PC-9 (cell line): ENCODE measurements at places on chromosomes 6 and 20. TPM values are rescaled to one million over a fixed set of nuclear protein-coding genes. Genes with fewer than 3 reads are reported as not detected.

The OOEP gene
- 10.9 and 12.2 TPM in 2 replicates for total RNA-seq

GRCh38 chr6:129183187-129183591 lies 300.3 kb downstream of the LAMA2 start:
- H3K4me1 ChIP-seq: 0 out of 2 replicates have a peak, but pooled peaks cover 9% of the 10 kb centered on the region
- H3K36me3 ChIP-seq: no peaks in the 10 kb centered on the region
- no peaks in the 10 kb centered on the region for H3K27me3 ChIP-seq
- no peak for DNase-seq
- no peak overlapping the region for H3K4me3 ChIP-seq
- no peak overlapping the region for H3K27ac ChIP-seq

The FAM50B gene
- total RNA-seq: 14.3 and 16.3 TPM in 2 replicates

- no peaks in the 10 kb centered on the region for H3K27me3 ChIP-seq
- peak; percentile 44 for DNase-seq
- H3K27ac ChIP-seq: no peak overlapping the region
- H3K4me3 ChIP-seq: no peak overlapping the region
- no peaks in the 10 kb centered on the region for H3K36me3 ChIP-seq
- H3K4me1 ChIP-seq: peaks cover 8% of the 10 kb centered on the region; the same call in 1 of the 2 replicates
Observed at GRCh38 chr6:2464641-2465040, 219.2 kb upstream of the GMDS start.

The ITPA gene
- 69.2 and 93.5 TPM in 2 replicates for total RNA-seq

DNA sequence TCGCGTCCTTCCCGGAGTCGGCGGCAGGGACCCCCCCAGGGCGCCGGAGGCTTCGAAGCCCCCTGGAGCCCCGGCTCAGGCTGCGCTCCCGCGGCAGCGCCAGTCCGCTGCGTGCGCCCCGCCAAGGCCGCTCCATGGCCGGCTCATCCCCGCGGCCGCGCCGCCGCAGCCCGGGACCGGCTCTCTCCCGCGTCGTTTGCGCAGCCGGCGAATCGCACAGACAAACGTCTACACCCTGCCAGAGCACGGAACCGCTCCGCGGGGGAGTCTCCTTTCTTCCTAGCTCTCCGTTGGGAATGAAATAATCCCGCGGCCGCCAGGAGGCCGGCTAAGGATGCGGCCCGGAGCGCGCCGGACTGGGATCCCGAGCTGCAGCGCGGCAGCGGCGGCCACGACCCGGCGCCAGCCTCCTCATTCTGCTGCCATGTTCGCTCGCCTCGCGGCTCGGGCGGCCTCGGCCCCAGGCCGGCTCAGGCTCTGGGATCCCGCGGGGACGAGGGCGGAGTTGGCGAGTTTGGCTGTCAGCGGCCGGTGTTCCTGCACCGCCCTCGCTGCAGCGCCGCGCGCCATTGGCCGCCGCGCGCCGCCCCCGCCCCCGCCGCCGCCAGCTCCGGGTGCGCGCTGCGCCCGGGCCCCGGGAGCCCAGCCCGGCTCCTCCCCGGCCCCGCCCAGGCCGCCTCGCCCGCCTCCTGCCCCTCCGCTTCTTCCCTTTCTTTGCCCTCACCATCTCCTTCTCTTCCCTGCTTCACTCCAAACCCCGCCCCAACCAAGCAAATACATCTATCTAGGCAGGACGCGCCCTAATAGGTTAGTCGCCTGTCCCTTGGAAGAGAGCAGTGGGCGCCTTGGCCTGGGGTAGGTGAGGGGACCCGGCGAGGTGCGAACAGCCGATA lies at the start of gene GFOD1:
Gene GFOD1, minus strand, starts transcription at position 479 of the 893 bp plus-strand sequence. CDS start 710 bp downstream, outside the sequence.
- H3K27me3 ChIP-seq: no peaks in the 10 kb centered on the region
- no peaks in the 10 kb centered on the region for H3K36me3 ChIP-seq

GRCh38 chr6:163387317-163387716 lies 27.2 kb upstream of the QKI start:
- no peak for DNase-seq
- H3K4me1 ChIP-seq: peaks cover 35% of the 10 kb centered on the region
- no peak overlapping the region for H3K27ac ChIP-seq
- H3K4me3 ChIP-seq: no peak overlapping the region

GRCh38 chr6:139743664-139744437 lies 369.4 kb upstream of the CITED2 start:
- peaks cover 23% of the 10 kb centered on the region for H3K4me1 ChIP-seq
- no peaks in the 10 kb centered on the region; the same call in 1 of the 2 replicates for H3K36me3 ChIP-seq
- no peaks in the 10 kb centered on the region for H3K27me3 ChIP-seq
- no peak overlapping the region for H3K4me3 ChIP-seq

DNA sequence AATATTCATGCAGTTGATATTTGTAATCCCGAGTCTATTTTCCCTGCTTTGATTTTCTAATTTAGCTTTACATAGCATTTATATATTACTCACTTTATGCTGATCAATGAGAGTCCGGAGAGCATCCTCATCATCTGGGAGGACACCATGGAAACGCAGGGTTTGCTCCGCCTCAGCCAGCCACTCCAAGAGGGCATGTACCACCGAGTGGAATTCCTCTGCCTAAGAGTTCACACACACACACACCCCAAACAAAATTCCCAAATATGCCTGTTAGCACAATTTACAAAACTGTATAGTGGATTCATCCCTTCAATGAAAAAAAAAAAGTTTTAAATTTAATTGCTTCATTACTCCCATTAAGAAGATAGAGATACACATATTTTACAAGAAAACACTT lies 160.7 kb downstream of the DST start:
- H3K36me3 ChIP-seq: peaks cover 14% of the 10 kb centered on the region
- no peaks in the 10 kb centered on the region for H3K4me1 ChIP-seq
- no peak for DNase-seq
- H3K4me3 ChIP-seq: no peak overlapping the region
- no peak overlapping the region for H3K27ac ChIP-seq

The KPNA5 gene
- 6.6 and 6.8 TPM in 2 replicates for total RNA-seq

DNA sequence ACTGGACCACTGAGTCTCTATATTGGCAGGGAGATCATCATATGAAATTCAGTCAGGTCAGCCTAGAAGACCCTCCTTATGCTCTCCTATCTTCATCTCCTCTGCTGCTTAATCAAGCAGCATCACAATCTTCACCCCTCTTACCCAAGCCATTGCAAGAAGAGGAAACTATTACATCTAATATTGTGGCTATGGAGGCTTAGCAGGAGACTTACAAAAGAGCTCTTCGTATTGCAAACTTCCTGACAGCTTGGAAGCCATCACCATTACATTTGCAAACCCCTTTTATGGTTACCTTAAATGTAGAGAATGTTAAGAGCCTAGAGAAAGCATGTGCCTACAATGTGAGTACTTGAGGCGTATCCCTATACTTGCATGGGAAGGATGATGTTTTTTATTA lies 87.2 kb upstream of the STXBP5 start:
- no peaks in the 10 kb centered on the region for H3K36me3 ChIP-seq
- no peaks in the 10 kb centered on the region for H3K27me3 ChIP-seq
- no peak overlapping the region for H3K4me3 ChIP-seq
- H3K27ac ChIP-seq: no peak overlapping the region
- no peaks in the 10 kb centered on the region for H3K4me1 ChIP-seq

DNA sequence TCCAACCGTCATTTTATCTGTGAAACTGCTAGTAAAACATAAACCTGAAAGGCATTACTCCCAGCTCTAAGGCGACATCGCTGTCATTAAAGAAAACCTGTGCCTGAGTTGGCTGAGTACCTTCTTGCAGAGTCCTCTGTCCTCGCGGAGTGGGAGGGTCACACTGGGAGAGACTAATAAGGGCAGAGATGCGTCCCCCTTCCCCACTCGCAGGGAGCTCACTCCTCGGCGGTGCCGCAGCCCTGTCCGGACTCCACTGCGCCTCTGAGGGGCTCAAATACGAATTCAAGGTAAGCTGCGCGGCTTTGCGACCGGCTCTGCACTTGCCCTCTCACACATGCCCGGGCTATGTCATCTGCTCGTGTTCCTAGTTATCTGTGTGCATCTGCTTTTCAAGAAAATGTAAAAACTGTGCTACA lies at the start of gene COL19A1:
Gene COL19A1, plus strand, starts transcription at position 206 of the 419 bp plus-strand sequence. CDS start 13,012 bp downstream, outside the sequence.
- H3K36me3 ChIP-seq: no peaks in the 10 kb centered on the region
- H3K4me3 ChIP-seq: peak within 1 kb of the TSS; percentile 57
- DNase-seq: no peak
- H3K27ac ChIP-seq: no peak within 1 kb of the TSS
- no peaks in the 10 kb centered on the region for H3K4me1 ChIP-seq
- peaks cover 31% of the 10 kb centered on the region for H3K27me3 ChIP-seq

DNA sequence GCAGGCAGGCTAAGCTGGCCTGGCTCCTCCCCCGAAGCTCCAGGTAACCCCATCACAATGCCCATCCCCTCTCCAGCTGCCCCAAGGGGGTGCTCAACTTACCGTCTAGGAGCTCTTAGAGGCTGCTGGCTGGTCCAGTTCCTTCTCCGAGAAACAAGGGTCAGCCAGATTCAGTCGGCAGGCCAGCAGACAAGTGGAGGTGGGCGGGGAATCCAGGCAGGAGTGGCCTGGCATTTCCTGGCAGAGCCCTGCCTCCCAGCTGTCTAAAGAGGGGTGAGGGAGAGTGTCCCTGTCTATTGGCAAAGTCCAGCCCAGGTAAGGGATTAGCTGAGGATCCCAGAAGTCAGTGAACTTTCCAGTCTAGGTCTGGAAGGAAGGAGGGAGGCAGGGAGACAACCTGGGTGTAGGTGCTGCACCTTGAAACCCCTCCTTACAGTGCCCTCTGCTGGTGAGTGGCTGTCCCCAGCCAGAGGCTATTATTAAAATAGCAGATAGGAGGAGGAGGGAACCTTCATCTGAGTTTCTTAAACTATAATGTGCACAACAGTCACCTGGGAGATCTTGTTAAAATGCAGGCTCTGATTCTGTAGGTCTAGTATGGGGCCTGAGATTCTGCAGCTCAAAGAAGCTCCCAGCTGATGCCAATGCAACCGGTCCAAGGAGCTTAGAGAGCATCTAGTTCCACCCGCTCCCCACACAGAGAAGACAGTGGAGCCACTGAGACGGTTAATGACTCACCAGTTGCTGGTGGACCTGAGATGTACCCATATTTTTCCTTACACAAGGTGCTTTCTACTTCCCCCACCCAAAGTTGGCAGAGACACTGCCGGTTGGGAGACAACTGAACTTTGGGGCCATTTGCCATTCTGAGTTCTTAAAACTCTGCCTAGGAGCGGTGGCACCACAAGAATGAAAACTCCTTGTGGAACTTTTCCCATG lies at the start of gene UNC5CL:
Gene UNC5CL, minus strand, starts transcription at position 162 of the 939 bp plus-strand sequence. CDS start 4,147 bp downstream, outside the sequence.
- H3K27me3 ChIP-seq: no peaks in the 10 kb centered on the region
- peak; percentile 67 for DNase-seq
- peaks cover 20% of the 10 kb centered on the region for H3K4me1 ChIP-seq
- no peak within 1 kb of the TSS for H3K4me3 ChIP-seq
- no peak within 1 kb of the TSS for H3K27ac ChIP-seq

GRCh38 chr6:75128878-75129570 lies 76.8 kb downstream of the COL12A1 start:
- no peaks in the 10 kb centered on the region for H3K27me3 ChIP-seq
- H3K36me3 ChIP-seq: no peaks in the 10 kb centered on the region
- DNase-seq: no peak
- H3K4me1 ChIP-seq: no peaks in the 10 kb centered on the region
- H3K27ac ChIP-seq: no peak overlapping the region

The GMNN gene
- total RNA-seq: 53.1 and 54.8 TPM in 2 replicates

The CCDC167 gene
- total RNA-seq: 29.4 and 33.5 TPM in 2 replicates

The IL17F gene
- total RNA-seq: not detected in 2 replicates

The TAF4 gene
- 25.8 and 32.5 TPM in 2 replicates for total RNA-seq

DNA sequence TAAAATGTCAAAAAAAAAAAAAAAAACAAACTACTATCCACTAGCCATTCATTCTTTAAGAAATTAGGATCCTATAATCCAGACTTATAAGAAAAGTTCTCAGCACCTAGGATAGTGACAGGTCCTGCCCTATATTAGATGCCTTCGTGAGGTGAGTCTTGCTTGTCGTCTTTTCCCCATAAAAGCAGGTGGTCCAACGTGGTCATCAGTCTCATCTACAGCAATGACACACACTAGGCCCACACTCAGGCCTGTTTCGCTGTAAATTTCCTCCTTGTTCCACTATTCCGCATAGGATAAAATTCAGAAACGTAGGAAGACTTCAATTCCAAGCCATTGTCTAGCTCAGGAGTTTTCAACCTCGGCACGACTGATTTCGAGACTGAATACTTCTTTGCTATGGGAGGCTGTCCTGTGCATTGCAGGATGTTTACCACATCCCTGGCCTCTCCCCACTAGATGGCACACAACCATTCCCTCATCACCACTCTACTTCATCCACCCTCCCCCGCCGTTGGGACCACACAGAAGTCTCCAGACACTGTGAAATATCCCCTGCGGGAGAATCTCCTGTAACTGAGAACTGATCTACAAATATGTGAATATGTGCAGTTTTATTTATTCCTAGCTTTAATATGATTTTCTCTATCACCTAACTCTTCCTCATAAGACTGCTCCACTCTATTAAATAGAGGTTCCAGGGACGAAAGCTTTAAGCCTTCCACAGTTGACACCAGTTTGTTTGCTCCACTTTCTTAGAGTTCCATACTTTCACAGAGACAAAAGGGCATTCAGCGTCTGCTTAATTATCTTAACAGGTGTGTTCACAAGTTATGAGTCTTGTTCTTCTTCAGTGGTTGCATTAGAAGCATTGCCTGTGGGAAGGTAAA lies 346.3 kb downstream of the BMP2 start:
- H3K4me3 ChIP-seq: no peak overlapping the region
- DNase-seq: no peak
- H3K36me3 ChIP-seq: no peaks in the 10 kb centered on the region
- H3K27ac ChIP-seq: no peak overlapping the region
- H3K27me3 ChIP-seq: no peaks in the 10 kb centered on the region

The APOM gene
- total RNA-seq: 2.7 and 2.9 TPM in 2 replicates

GRCh38 chr6:140230282-140230681 lies 855.8 kb upstream of the CITED2 start:
- no peak overlapping the region for H3K27ac ChIP-seq
- H3K4me3 ChIP-seq: no peak overlapping the region
- no peaks in the 10 kb centered on the region for H3K4me1 ChIP-seq
- H3K27me3 ChIP-seq: no peaks in the 10 kb centered on the region
- no peaks in the 10 kb centered on the region for H3K36me3 ChIP-seq

The BPI gene
- not detected in 2 replicates for total RNA-seq

- H3K27ac ChIP-seq: no peak overlapping the region
- H3K4me1 ChIP-seq: no peaks in the 10 kb centered on the region
- no peaks in the 10 kb centered on the region for H3K36me3 ChIP-seq
- no peak overlapping the region for H3K4me3 ChIP-seq
- no peak for DNase-seq
Observed at GRCh38 chr6:168331058-168331457, 11.5 kb upstream of the DACT2 start.

The HNF4A gene
- 0.13 and 0.58 TPM in 2 replicates for total RNA-seq

The NCOA5 gene
- total RNA-seq: 15.8 and 28.1 TPM in 2 replicates

The TGM3 gene
- total RNA-seq: not detected in 2 replicates

The MAN1A1 gene
- 13.3 and 13.4 TPM in 2 replicates for total RNA-seq

GRCh38 chr6:25359891-25360290 lies 80.7 kb downstream of the CARMIL1 start:
- no peak overlapping the region for H3K4me3 ChIP-seq
- H3K27ac ChIP-seq: no peak overlapping the region
- H3K36me3 ChIP-seq: no peaks in the 10 kb centered on the region
- no peaks in the 10 kb centered on the region for H3K27me3 ChIP-seq
- H3K4me1 ChIP-seq: no peaks in the 10 kb centered on the region

The SIRPD gene
- 0.37 and 0.53 TPM in 2 replicates for total RNA-seq

- no peak for DNase-seq
- no peak overlapping the region for H3K27ac ChIP-seq
- H3K27me3 ChIP-seq: peaks cover 15% of the 10 kb centered on the region; the same call in 1 of the 2 replicates
- no peaks in the 10 kb centered on the region for H3K4me1 ChIP-seq
- no peaks in the 10 kb centered on the region for H3K36me3 ChIP-seq
Observed at GRCh38 chr6:137490006-137490905, 3.9 kb downstream of the OLIG3 start.

- no peak overlapping the region for H3K27ac ChIP-seq
- H3K4me3 ChIP-seq: no peak overlapping the region
- no peaks in the 10 kb centered on the region for H3K27me3 ChIP-seq
- H3K4me1 ChIP-seq: no peaks in the 10 kb centered on the region
- H3K36me3 ChIP-seq: no peaks in the 10 kb centered on the region
- no peak for DNase-seq
Observed at GRCh38 chr6:158442306-158442705, 117.6 kb upstream of the TMEM181 start.

GRCh38 chr6:165717732-165718465 lies 54.9 kb upstream of the PDE10A start:
- H3K4me3 ChIP-seq: no peak overlapping the region
- peaks cover 66% of the 10 kb centered on the region for H3K27me3 ChIP-seq
- no peak overlapping the region for H3K27ac ChIP-seq
- DNase-seq: no peak
- H3K4me1 ChIP-seq: no peaks in the 10 kb centered on the region
